ENCODE measurements at places on chromosomes 11 and 22.

- DNase-seq, result no peak
Measured at GRCh38 chr11:46519351-46519750, 74.5 kb downstream of the AMBRA1 start.

DNA sequence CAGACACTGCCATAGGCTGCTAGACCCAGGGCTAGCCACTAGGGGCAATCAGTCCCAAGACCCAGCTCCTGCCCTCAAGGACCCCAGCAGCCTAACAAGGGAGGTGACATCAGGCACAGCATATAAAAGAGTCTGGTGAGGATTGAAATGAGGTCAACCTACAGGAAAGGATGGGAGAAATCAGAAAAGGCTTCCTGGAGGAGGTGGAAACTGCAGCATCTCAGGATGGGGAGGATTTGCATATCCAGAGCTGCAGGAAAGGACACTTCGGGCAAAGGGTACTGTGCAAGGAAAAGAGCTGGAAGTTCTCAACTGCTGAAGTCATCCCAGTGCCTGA, 2.9 kb upstream of the ARFGAP2 start:
- no peak for DNase-seq

DNA sequence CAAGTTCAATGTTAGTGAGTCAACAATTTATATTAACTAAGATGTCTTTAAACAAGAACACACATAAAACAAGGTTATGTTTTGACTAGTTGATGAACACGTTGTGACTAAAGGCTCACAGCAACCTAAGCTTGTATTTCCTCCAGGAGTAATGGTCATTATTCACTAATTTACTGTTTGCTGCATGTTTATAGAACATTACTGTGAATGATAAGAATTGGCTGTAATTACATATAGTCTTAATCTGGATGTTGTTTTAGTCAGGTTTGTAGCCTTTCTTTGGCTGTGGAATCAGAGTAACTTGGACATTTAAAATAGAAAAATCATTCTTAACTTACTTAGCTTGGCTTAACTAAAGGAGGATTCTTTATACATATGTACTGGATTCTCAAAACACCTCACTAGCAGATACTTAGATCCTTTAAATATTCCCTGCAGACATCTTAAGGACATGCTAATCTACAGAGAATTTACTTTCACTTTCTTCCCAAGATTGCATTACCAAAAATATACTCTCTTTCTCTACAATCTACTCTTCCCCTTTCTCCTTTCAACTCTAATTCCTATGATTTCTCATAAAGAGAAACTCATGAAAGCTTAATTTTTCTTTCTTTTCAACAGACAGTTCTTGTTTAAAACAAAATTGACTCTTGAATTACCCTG, 319.7 kb upstream of the CTSC start:
- no peak for DNase-seq

- no peak for DNase-seq
Measured at GRCh38 chr11:119832202-119832935, 103.4 kb upstream of the NECTIN1 start.

GRCh38 chr22:45717789-45718188, 46.2 kb downstream of the ATXN10 start:
- DNase-seq, result no peak

DNA sequence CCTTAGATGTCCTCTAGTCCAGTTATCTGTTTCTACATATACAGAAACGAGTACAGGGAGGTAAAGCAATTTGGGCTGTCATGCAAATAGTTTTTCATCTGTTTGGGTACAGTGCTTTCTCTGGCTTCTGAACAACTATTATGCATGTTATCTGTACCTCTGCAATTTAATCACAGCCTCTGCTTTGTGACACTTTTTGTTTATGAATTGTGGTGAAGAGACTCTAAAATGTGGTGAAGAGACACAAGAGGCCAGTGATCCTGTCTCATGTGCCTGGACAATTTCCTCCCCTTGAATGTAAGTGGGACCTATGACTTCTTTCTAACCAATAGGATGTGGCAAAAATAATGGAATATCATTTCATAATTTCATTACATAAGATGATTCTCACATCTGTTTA, 130.3 kb upstream of the ARHGAP42 start:
- DNase-seq, result no peak

GRCh38 chr11:73975479-73975757, 7.2 kb downstream of the UCP2 start:
- DNase-seq, result no peak

- no peak for DNase-seq
Measured at GRCh38 chr11:124543145-124543544, 309 bp downstream of the OR8B12 start.

- DNase-seq, result peak; percentile 54
Measured at GRCh38 chr22:31272522-31273446, 19.5 kb downstream of the PIK3IP1 start.

GRCh38 chr11:117670443-117670842, 126.6 kb downstream of the DSCAML1 start:
- DNase-seq, result no peak

DNA sequence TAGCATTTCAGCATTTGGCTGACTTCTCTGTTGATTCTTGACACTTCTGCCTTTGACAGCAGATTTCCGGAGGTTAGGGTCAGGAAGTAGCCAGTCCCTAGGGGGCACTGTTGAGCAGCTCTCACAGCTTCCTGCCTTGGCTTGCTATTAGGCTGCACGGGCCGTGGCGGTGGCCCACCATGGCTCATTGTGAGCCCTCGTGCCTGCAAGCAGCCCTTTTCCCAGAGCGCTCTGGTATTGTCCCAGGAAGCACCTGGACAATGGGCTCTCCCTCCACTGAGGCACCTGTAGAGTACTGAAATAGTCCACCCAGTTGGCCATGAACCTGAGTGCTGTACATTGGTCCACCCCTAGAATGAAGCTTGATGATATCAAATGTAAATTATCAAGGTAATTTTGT, 100.2 kb upstream of the GAL start:
- DNase-seq, result peak; percentile 33

GRCh38 chr11:12600829-12601228, 73.4 kb upstream of the TEAD1 start:
- DNase-seq, result no peak

DNA sequence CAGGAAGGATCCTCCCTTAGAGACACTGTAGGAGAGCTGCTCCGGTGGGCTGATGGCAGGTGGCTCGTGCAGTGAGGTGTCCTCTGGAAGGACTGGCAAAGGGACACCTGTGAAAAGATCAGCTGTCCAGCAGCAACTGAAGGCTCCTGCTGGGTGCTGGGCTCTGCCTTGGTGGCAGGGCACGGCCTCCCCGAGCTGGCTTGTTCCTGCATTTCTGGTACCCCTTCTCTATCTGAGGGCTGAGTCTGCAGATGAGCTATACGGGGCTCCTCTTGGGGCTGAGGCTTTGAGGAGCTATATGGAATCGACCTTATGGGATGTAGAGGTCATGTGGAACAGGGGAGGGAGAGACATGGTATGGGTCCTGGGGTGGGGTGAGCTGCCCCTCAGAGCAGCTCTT, 875.8 kb downstream of the BRD1 start:
- DNase-seq, result no peak
